ENCODE measurements at places on chromosomes 3 and 15.
A peak's percentile ranks its signal among the peaks of the same experiment; 100 is the strongest.

DNA sequence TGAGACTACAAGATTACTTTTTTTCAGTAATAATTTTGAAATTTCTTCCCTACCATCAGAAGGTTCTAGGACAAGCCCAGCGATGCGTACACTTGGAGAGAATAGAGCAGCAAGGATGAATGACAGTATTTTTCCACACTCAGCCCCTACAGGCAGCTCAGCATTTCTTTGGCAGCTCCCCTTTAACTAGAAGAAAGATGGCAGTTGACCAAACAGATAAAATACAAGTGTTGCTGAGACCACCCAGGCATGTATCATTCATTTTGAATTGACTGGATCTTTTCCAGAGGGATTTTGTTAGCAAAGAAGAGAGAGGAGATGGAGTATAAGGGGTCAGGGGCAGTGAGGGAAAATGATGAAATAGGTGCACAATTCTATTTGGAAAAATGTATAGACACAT is 761.3 kb downstream of the AGBL1 start:
- DNase-seq: no peak

DNA sequence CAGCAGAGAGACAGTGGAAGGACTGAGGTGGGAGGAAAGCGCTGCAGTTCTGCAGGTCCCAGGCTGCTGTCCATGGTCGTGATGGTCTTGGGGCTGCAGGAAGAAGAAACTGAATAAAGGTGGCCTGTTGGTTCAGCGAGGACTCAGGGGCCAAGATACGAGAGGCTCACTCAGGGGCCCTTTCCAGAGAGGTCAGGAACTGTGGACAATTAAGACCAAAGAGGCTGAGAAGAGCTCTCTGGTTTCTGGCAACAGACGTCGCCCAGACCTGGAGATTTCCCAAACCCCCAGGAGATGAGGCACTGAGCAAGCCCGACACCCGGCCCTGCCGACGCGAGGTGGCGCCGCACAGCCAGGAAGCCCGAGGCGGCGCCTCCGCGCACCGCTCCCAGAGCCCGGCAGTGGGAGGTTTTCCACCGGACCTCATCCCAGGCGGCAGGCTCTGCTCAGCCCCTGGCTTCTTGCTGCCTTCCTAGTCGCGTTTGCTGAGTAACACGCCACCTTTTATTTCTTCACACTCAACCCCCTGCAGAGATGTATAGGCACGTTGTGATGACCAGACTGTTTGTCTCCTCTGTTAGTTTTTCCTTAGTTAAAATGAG is 56.4 kb upstream of the ARRDC4 start:
- peak; percentile 36 for DNase-seq

DNA sequence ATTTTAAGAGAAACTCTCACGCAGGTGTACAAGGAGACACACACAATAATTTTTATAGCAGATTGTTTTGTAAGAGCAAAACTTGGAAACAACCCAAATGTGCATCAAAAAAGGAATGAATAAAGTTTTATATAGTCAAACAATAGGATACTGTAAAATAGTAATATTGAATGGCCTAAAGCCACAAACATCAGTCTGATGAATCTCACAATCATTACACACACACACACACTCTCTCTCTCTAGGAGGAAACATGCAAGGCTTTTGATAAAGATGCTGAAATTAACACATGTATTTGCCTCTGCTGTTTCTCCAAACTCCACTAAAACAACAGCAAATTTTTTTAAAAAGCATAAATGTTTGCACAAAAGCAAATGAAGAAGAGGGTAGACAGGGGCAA is 37.3 kb downstream of the ADIPOQ start:
- no peak for DNase-seq

DNA sequence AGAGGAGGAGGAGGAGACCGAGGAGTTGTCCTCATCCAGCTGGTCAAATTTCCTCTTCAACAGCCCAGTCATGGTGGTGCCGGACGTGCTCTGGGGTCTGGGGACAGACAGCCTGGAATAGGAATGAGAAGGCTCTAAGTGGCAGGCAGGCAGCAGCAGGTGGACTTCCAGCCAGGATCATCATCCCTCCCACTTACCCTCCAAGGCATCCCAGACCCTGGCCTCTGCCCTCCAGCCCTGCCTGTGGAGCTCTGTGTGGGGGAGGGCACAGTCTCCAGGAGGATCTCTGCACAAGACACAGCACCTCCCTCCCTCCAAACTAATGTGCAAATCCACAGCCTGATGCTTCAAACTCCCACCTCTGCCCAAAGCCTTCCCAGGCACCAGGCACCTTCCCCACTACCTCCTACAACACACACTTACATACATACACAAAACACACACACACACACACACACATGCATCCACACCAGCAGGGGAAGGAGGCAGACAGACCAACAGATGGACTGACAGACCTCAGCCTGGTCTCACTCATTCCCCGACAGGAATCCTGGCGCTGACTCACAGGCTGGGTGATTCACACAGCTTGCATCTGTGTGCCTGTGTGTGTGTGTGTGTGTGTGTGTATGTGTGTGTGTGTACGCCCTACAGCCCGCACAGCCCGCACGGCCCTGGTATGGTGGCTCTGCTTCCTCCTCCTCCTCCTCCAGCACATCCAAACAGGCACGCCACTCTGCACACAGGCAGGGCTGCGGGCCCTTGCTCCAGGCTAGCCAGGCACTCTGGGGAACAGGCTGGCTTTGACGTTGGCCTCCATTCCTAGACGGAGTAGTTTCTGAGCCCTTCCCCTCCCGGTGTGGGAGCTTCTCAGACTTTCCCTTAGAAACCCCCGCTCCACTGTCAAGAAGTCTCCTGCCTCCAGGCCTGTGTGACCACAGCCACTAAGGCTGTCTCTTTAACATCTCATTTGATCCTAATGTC is 6.5 kb downstream of the CSRNP1 start:
- DNase-seq: peak; percentile 31

- no peak for DNase-seq
Observed at GRCh38 chr3:129038121-129038855, 22.3 kb upstream of the GP9 start.

- DNase-seq: no peak
Observed at GRCh38 chr15:42157381-42157780, 945 bp upstream of the PLA2G4F start.

GRCh38 chr3:169699070-169699469 is 35.6 kb upstream of the MECOM start:
- no peak for DNase-seq

DNA sequence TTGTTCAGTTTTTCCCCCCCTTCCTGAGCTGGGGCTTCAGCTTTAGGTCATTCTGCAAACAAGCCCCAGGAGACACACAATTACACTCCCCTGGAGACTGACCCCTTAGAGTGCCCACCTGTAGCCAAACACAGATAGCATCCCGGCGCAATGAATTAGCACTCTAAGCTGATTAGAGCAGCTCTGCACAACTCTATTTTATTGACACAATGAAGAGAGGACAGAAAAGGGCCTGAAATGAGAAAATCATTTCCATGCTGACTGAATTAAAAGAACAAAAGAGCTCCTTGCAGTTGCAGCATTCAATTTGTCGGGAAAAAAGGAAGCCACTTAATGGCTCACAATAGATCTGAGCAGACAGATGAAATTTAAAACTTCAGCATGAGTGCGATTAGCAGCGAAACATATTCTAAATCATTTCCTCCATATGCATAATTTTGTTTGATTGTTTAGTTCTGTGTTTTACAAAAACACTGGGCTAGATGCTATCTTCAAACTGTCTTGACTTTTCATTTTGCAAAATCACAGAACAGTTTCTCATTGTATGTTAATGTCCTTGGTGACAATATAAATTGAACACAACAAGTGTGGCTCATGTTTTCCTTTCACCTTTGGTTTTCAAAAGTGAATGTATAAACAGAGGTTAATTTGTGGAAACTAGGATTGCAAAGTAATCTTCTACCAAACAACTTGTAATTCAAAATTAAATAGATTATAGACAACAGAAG is 308.6 kb downstream of the MECOM start:
- DNase-seq: peak; percentile 39

DNA sequence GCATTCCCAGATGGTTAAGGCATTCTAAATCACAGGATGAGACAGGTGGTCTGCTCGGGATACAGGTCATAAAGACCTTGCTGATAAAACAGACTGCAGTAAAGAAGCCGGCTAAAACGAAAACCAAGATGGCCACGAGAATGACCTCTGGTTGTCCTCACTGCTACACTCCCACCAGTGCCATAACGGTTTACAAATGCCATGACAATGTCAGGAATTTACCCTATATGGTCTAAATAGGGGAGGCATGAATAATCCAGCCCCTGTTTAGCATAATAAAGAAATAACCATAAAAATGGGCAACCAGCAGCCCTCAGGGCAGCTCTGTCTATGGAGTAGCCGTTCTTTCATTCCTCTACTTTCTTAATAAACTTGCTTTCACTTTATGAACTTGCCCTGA is 151.1 kb downstream of the ZNF385D start:
- no peak for DNase-seq

DNA sequence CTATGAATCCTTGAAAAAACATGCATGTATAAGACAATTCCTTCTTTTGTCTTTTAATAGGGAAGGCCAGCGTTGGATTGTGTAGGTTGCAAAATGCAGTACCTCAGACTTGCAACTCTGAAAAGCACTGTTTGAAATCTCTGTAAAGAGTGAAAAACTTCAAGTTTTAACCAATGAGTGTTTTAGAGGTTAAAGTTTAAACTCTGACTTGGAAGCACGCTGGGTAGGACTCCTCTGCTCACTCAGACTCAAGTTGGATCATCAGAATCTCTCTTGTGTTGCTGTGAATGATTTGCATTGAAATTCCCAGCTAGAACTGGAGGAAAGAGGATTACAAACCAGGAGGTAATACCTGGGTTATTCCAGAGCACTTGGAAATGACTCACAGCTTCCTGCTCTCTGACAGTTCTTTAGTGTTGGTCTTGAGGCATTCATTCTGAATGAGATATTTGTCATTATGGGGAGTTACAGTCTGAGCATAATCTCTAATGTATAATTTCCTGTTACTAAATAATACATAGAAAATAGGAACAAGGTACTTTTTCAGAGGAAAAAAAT is 49.1 kb downstream of the PLS1 start:
- DNase-seq: no peak

- no peak for DNase-seq
Observed at GRCh38 chr3:13598926-13599886, 50.3 kb downstream of the FBLN2 start.

DNA sequence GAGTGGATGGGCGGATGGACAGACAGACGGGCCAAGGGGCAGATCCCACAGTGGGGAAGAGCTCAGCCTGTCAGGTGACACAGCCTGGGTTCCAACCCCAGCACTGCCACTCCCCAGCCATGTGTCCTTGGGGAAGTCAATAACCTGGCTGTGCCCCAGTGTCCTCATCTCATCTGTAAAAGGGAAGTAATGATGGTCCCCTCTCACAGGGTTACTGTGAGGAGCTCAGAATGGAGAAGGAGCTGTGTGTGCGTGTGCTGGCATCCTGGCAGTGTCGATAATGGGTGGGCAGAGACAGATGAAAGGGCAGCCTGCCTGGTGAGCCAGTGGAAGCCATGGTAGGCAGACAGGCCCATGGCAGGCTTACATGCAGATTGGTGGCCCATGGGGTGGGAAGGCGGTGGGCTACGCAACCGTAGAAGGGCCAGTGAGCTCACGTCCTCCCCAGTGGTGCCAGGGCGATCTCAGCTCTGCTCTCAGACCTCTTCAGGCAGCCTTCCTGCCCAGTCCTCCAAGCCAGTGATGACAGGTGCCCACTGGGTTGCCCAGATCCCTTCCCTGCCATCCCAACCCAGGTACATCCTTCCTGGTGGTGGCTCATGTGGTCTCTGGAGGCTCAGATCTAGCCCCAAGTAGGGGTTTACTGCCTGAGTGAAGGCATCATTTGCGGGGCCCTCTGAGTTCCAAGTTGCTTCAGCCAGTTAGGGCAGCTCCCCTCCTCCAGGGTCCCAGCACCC is 2.3 kb upstream of the DNAJB8 start:
- DNase-seq: no peak

GRCh38 chr3:29050155-29050554 is 230.7 kb upstream of the RBMS3 start:
- no peak for DNase-seq

DNA sequence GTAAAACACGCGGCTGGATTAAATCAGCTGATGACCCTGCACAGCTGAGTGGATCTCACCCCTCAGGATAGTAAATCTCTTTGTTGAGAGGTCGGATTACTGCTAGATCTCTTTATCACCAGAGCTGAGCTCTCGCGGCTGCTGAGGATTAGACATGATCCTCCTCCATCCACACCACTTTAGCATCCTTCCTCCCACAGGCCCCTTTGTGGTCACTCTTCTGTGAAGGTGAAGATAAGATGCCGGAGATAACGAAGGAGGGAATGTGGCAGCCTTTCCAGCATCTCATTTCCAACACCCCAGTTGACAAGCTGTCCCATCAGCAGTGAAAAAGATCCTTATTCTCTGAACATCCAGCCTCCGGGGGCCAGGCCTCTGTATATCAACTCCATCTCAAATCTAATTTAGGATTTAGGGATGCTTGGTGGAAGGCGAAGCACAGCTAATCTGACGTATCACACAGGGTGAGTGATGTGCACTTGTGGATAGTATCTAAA is 47.5 kb upstream of the SELENOK start:
- DNase-seq: no peak

DNA sequence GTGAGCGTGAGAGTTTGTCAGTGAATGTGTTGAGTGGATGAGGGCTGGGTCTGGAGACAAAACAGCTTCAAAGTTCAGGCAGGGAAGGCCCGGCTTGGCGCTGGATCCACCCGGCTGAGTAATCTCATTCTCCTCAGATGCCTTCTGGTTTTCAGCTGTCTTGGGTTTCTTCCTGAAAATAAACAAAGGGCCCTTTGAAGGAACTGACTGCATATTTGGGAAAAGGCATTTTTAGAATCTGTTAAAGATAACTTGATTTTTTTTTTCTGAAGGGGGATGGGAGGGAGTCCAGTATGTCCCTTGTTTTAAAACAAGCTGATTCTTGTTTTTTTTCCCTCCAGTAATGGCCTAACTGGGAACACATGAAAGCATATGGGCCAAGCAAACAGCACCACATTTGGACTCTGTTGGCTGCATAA is 86.4 kb downstream of the TIGIT start:
- DNase-seq: no peak

DNA sequence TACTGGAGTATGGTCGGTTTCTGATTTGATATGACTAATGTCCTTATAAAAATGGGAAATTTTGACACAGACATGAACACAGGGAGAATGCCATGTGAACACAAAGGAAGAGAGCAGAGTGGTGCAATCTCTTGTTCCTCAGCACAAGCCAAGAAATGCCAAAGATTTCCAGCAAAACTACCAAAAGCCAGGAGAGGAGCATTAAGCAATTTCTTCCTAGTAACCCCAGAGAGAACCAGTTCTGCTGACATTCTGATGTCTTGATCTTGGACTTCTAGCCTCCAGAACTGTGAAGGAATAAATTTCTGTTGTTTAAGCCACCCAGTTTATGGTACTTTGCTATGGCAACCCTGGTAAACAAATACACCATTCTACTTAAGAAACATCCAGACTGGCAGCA is 227.8 kb upstream of the MRPL3 start:
- no peak for DNase-seq

- no peak for DNase-seq
Observed at GRCh38 chr3:134094491-134094890, 64.8 kb upstream of the SLCO2A1 start.

- no peak for DNase-seq
Observed at GRCh38 chr3:18334837-18335601, 90.1 kb downstream of the SATB1 start.

GRCh38 chr3:196339493-196340254 is 1.5 kb upstream of the TM4SF19 start:
- no peak for DNase-seq

GRCh38 chr3:162729686-162730085 is 1233.1 kb downstream of the OTOL1 start:
- no peak for DNase-seq
